RPMI7951 (cell line): ENCODE measurements at places on chromosomes 4 and X. TPM values are rescaled to one million over a fixed set of nuclear protein-coding genes. Genes with fewer than 3 reads are reported as not detected.
A peak's percentile ranks its signal among the peaks of the same experiment; 100 is the strongest.

The GABRG1 gene
- total RNA-seq = under 0.01 TPM in 1 of 2 replicates, not detected in the other

The VSIG4 gene
- not detected in 2 replicates for total RNA-seq

The GYG2 gene
- total RNA-seq = 0.20 and 1.2 TPM in 2 replicates

The CCNA2 gene
- 187 and 194 TPM in 2 replicates for total RNA-seq

The ODAPH gene
- total RNA-seq = not detected in 2 replicates

The MTMR8 gene
- 0.24 and 0.39 TPM in 2 replicates for total RNA-seq

The SHROOM3 gene
- total RNA-seq = 9.6 and 10.0 TPM in 2 replicates

DNA sequence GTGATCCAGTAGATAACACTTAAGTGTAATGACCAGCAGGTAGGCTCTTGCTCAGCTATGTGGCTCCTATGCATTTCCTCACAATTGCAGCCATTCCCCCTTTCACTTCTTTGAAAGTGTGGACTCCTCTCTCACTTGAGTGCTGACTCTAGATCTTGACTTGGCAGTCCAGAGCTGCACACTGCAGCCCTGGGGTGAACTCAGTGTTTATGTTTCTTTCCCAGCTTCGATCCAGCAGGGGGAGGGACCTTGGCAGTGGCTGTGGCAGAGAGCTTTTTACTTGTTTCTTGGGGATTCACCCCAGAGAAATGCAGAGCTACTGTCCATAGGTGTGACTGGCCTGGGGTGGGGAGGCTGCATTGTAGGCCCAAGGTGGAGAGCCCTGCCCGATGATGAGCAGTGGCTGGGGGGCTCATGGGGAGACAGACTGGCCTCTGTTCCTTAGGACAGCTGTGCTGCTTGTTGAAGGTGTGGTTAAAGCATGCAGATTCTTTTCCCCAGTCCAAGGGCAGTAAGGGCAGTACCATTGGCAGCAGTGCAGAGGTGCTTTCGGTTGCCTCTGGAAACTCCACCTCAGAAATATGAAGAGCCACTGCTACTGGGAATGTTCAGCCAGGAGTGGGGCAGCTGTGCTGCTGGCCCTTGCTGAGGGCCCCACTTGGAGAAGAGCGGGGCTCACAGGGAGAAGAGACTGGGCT, 134.7 kb downstream of the SH3BGRL start:
- no peak for DNase-seq

GRCh38 chr4:85548116-85548515, 73.2 kb downstream of the ARHGAP24 start:
- no peak for DNase-seq

- no peak for DNase-seq
Observed at GRCh38 chr4:179165862-179166261, 1723.6 kb upstream of the AGA start.

DNA sequence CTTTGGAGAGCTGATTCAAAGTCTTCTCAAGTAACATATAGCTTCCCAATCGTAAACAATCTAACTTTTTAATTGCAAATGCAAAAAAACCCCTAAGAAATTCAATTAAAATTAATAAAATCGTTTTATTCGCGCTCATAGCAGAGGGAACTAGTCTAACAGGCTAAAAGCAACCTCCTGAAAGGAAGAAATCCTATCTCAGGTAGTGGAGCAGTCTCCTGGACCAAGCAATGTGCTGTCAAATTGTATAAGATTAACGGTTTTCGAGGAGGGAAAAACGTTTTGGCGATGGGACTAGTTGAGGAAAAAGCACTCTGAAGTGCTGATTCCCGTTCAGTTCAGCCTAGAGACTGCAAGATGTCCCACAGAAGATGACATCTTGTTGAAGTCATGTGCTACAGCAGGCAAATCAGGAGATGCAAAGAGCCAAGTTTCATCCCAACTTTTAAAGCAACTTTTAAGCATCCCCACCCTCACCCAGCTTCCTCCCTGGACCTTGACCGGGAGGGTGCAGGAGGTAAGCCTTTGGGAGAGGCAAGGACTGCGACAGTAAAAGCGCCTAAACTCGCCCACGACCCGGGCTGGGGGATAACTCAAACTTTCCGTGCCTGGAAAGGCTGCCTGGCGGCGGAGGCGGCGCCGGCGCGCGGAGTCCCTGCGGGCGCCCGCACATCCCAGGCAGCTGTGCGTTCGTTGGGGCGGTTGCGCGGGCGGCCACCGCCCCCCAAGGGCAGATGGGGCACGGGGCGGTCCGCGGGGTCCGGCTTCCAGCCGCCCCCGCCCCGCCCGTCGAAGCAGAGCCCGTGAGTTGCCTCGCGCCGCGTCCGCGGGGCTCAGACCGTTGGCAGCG, 784 bp downstream of the MAP7D3 start:
- peak; percentile 19 for DNase-seq

GRCh38 chr4:153471698-153472093, 5.5 kb downstream of the TMEM131L start:
- DNase-seq = no peak

GRCh38 chr4:48367016-48367415, 25.7 kb downstream of the SLAIN2 start:
- no peak for DNase-seq

GRCh38 chr4:21083413-21083812, 383.2 kb downstream of the PACRGL start:
- no peak for DNase-seq

DNA sequence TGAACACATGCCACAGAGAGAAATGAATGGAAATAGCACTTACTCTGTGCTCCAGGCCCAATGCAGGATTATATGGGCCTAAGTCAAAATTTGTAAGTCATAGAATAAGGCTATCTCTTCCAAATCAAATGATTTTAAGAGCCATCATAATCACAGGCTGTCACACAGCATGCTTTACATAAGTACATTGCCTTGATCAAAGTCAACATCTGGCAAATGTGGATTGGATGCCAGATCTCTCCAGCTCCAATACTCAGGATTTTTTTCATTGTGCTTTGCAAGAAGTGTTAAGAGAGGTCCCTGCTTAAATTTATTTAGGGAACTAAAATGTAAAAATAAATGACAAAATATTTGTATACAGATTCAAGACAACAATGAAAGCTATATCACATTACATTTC, 299.9 kb downstream of the PRDM5 start:
- DNase-seq = no peak

DNA sequence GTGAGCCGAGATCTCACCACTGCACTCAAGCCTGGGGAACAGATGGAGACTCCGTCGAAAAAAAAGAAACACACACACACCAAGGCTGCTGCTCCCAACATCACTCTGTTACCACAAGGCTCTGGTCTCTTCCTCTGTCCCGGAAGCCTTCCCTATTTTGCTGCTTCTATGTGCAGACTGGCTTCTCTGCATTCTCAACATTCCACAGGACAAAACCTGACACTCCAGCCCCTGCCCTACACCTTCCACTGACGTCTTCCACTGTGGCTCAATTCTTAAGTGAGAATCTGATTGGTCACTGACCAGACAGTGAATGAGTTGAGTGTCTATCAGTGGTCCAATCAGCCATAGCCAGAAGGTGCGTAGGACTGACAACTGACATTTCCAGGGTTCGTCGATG, 5.9 kb downstream of the ODAPH start:
- DNase-seq = peak; percentile 4

- peak; percentile 14 for DNase-seq
Observed at GRCh38 chr4:109826719-109827118, 1.1 kb upstream of the RRH start.

GRCh38 chr4:142265536-142265935, 580.6 kb downstream of the INPP4B start:
- peak; percentile 46 for DNase-seq

DNA sequence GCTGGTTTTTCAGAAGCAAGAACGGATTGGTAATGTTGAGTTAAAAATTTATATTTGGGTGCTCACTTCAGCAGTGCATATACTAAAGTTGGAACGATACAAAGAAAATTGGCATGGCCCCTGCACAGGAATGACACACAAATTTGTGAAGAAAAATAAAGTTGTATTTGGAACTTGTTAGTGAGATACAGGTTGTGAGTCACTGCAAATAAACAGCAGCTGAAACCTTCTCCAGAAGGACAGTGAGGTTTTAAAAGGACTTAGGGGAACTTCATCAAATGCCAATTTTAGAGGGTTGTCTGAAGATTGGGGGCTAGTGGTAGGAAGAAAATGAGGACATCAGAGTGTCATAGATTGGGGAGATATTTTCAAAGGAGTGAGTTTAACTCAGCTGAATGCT, 79.7 kb upstream of the ELOVL6 start:
- no peak for DNase-seq

GRCh38 chr4:113524096-113524495, 237.4 kb downstream of the CAMK2D start:
- DNase-seq = no peak

GRCh38 chr4:13461191-13461905, 22.8 kb downstream of the RAB28 start:
- no peak for DNase-seq

DNA sequence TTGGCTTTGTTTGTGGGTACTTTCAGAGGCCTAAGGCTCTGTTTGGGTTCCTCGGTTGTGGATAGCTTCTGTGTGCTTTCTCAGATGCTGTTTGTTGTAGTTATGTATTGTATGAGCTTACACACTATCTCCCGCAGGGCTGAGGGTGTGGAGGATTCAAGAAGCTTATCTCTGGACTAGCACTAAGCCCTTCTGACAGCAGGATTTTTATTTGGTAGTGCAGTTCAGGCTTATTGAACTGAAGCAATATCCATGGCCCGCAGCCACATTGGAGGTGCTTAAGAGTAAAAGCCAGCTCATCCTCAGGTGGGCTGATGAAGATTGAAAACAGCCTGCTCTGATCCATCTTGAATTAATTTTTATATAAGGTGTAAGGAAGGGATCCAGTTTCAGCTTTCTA, 128.2 kb downstream of the RASGEF1B start:
- DNase-seq = no peak

- DNase-seq = no peak
Observed at GRCh38 chr4:24024605-24025004, 134.8 kb upstream of the PPARGC1A start.

DNA sequence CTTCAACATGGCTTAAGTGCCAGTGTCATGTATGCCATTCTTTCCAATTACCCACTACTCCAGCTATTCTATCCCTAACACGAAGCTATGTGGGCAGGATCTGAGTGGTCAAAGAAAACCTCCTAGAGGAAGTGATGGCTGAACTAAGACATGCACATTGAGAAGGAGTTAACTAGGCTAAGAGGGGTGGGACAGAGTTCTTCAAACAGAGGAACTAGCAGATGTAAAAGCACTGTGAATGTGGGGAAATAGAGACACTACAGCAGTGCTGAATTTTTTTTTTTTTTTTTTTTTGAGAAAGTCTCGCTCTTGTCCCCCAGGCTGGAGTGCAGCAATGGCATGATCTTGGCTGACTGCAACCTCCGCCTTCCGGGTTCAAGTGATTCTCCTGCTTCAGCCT, 6.2 kb downstream of the JCHAIN start:
- no peak for DNase-seq
